ENCODE measurements at places on chromosomes 12 and 14.
A peak's percentile ranks its signal among the peaks of the same experiment; 100 is the strongest.

- no peak for DNase-seq
Observed at GRCh38 chr14:28243600-28243999, 523.0 kb upstream of the FOXG1 start.

GRCh38 chr12:14770496-14771461 is 32.5 kb downstream of the WBP11 start:
- peak; percentile 72 for DNase-seq

DNA sequence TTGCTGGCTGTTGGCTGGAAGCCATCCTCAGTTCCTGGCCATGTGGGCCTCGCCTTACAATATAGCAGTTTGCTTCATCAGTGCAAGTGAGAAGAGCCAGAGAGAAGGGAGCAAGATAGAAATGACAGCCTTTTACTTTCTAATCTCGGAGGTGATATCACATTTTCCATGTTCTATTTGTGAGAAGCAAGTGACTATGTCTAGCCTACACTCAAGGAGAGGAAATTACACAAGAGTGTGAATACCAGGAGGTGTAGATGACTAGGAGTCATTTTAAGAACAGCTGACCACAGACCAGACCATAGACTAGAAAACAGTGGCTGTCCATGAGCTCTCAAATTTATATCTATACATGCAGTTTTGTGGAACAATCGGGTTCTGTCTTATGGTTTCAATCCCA is 163.0 kb upstream of the NRXN3 start:
- DNase-seq = no peak

DNA sequence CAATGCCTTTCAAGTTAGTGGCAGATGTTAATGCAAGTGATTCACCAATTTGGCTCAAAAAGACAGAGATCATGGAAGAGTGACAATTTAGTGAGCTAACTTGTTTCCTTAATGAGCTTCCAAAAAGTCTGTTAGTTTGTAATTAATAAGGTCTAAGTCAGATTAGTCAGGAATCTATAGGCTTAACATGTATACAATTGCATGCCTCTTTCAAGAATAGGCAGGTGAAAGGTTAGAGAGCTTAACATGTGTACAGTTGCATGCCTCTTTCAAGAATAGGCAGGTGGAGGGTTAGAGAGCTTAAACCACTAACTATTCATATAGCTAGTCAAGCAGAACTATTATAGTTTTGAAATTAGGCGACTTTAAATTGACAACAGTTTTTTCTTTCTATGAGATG is 663.8 kb downstream of the C12orf50 start:
- peak; percentile 20 for DNase-seq

GRCh38 chr12:104142543-104142942 is 4.5 kb upstream of the NFYB start:
- DNase-seq = no peak

GRCh38 chr12:623172-623864 is 39.9 kb downstream of the NINJ2 start:
- no peak for DNase-seq

GRCh38 chr12:119803381-119803791 is 73.7 kb downstream of the CIT start:
- peak; percentile 12 for DNase-seq

- DNase-seq = no peak
Observed at GRCh38 chr14:31411218-31411727, 9.1 kb downstream of the HEATR5A start.

DNA sequence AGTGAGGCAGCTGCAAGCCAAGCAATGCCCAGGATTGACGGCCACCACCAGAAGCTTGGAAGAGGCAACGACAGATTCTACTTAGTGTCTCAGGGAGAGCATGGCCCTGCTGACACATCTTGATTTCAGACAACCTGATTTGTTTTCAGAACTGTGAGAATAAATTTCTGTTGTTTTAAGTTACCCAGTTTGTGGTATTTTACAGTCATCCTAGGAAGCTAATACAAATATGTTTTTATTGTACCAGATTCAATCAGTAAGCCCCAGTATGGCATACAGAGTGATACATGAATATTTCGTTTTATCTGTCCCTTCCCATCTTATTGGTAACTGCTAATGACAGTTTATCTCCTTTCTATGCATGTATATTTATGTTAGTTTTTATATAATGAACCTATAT is 62.3 kb downstream of the SAMD4A start:
- DNase-seq = no peak

Measured in NCI-H510A (cell line).